ENCODE measurements at places on chromosomes 7 and 10. TPM values are rescaled to one million over a fixed set of nuclear protein-coding genes. Genes with fewer than 3 reads are reported as not detected.

SNX10 gene
- 4.5 TPM for total RNA-seq

DNA sequence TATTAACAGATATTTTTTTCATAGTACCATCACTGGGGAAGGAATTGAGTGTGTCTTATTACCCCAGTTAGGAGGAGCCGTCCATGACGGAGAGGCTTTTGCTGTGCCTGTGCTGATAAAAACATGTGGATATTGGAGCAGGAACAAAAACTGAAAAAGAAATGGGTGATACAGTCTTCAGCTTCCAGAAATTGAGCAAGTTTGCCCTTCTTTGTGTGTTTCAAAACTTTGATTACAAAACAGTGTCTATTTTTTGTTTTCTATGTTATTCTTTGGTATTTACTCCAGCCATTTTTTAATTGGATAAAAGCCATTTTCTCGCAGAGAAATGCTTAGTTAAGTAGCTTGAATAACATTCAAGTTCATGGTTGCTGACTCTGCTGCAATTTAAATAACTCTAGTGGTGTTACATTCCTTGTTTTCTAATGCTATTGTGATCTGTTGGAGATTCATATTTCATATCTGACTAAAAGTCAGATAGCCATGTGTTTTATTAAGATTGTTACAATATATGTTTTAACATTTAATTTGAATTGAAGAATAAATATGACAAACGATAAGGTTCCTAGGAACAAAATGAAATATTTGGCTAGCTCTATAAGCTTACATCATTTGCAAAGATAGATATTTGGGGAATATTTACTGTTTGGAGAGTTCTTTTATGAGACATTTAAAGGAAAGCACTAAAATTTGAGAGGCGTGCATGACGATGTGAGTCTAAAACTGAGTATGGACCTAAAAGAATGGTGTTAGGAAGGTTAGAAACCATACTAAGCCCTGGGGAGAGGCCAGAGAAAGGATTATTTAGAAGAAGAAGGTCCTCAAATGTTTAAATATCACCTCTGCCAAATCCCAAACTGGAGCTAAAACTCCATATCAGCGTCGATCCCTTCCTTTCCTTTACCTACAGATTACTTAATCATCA is 747.3 kb upstream of the CELF2 start:
- DNase-seq: no peak

C10orf53 gene
- not detected for total RNA-seq

HOXA11 gene
- total RNA-seq: 23.2 TPM

IPMK gene
- total RNA-seq: 5.0 TPM

GRCh38 chr7:126574276-126575250 is 678.2 kb downstream of the GRM8 start:
- no peak for DNase-seq

- no peak for DNase-seq
Observed at GRCh38 chr7:136131304-136131630, 154.1 kb upstream of the MTPN start.

NPTX2 gene
- total RNA-seq: 21.8 TPM

DNA sequence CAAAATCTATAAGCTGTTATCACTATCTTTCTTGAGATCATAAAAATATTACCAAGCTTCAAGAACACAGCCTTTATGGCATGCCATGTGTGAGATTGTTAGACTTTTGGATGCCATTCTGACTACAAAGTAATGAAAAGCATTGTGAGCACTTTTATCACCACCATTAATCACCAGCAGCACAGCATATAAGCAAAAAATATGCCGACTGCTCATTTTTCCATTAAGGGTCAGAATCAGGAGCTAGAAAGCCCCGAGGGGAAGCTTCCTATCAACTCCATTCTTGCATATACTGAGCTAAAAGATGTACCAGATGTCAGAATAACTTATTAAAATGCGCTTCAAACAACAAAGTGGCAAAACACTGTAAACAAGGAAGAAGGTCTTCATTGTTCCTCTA is 114.3 kb downstream of the LMBR1 start:
- DNase-seq: no peak
